Lower lobe of right lung (tissue), 2 donors: ENCODE measurements at places on chromosomes 5 and 9. TPM values are rescaled to one million over a fixed set of nuclear protein-coding genes. Genes with fewer than 3 reads are reported as not detected.

DNA sequence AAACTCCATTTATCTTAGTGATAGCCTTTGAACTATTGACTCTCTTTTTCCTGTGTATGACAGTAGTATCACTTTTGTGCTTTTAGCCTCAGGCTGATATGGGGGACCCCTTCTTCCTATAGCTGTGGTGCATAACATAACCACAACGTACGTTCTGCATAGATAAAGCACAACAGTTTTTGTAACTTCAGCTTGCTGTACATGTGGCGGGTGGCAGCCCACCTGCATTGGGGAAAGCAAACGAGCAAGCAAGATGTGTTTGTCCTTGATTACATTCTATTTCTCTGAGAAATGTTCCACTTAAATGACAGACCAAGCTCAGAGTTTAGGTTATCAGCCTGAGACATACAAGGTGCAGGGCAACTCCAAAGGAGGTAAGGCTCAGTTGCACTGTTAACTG is 309.4 kb downstream of the KDM4C start:
- DNase-seq: no peak

DNA sequence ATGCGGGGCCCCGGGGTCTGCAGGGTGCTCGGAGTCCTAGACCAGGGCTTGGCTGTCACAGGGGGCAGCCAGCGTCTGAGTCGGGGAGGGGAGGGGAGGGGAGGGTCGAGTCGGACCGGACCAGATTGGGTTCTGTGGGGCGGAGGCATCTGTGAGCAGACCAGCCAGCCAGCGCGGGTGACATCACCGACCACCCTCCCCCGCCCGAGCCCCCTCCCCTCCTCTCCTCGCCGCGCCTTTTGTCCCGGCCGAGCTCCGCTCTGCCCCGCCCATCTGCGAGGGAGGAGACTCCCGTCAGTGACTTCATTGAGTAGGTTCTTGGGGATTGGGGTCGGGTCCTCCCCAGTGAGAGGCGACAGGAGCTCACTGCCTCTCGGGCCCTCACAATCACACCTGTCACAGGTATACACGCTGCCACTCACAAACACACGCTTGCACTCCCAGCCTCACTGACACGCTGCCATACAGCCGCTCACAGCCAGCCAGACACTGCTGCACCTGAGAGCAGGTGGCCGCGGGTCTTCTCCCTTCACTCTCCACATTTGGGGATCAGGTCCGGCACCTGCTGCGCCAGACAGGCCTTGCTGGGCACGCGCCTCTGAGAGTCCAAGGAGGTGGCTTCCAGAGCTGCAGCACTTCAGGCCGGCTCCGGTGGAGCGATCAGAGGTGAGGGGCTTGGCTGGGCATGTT is 546 bp downstream of the DNAJB5 start:
- peak; percentile 69 for DNase-seq

DNA sequence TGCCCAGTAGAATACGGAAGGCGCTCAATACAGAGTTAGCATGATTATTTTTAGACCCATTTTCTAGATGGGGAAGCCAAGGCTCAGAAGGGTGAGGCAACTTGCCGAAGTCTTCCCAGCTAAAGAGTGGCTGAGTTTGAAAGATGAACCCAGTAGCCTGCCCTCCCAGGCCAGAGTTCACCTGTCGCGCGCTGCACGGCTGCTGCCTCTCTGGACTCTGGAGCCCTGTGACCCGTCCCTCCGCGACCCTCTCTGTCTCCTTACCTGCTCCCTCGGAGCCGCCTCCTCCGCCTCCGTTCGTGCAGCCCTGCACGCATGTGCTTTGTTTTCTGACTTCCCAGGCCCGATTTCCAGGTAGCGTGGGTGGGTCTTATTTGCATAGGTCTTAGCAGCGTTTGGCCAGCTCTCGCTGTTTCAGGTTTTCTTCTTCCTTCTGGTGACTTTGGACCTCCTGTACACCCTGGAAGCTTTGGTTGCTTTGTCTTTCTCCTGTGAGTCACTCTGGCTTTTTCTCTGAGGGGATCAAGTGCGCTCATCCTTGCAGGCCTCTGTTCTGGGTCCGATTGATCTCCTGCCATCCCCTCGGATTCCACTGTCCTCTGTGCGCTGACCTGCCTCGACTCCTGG is at the start of gene RNF183:
RNF183 (minus strand) TSS at position 585 of the 627 bp plus-strand sequence. CDS start 5,192 bp downstream, outside the sequence.
- no peak for DNase-seq

Gene FAM221B
- total RNA-seq: 0.32 TPM

- no peak for DNase-seq
Measured at GRCh38 chr9:97749928-97750327, 52.8 kb upstream of the XPA start.

DNA sequence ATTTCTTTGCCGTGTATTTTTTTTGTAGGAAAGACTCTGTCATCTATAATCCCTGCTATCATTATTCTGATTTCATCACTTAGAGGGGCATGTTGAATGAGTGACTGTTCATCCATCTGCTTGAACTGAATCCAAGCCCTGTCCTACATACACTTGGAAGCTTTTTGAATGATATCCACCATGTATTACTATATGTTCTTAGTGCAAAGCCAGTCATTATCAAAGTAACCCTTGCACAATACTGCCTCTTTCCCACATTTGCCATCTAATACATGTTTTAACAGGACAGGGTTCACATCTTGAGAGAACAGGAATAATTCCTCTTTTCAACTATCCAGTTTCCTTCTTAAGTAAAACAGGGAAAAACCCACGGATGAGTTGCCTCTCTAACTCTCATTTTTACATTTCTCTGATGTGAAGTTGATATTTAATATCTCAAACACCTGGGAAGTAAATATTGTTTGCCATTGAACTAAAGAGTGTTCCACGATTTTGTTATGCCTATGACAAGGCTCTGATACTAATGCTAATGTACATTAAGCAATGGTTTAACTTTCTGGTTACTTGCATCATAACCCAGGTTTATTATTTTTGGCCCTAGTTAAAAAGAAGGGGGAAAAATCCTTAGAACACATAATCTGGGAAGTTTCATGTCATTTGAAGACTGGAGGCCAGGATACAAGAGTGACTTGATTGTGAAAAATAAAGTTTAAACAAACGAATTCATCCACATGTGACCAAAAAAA is 103.7 kb upstream of the TARS1 start:
- no peak for DNase-seq

Gene ZNF883
- 0.89 TPM for total RNA-seq

Gene COL15A1
- 8.0 TPM for total RNA-seq

Gene FBXL7
- total RNA-seq: 8.0 TPM

Gene PCDHB14
- total RNA-seq: 2.1 TPM

Gene ZFP37
- total RNA-seq: 1.1 TPM

Gene WDR38
- 6.6 TPM for total RNA-seq

DNA sequence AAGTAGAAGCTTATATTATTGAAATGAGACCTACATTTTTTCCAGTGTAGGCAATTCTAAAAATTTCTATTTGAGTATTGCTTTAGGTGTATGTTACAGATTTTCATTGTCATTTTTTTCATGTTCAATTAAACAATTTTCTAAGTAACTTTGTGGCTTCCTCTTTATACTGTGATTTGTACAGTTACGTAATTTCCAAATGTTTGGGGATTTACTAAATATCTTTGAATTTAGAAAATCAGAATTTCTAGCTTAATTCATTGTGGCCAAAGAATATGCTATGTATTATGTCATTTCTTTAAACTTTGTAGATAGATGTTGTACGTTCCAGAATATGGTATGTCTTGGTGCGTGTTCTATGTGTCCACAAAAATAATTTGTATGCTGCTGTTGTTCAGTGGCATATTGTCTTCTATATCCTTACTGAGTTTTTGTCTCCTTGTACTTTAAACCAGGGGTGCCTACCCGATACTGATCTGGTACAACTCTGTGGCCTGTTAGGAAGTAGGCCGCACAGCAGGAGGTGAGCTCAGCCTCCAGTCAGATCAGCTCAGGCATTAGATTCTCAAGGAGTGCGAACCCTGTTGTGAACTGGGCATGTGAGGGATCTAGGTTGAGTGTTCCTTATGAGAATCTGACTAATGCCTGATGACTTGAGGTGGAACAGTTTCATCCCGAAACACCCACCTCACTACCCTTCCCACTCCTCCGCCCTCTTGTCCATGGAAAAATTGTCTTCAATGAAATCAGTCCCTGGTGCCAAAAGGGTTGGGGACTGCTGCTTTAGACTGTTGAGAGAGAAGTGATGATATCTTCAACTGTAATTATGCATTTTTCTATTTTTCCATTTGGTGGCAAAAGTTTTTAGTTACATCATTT is 63.5 kb downstream of the UBE2R2 start:
- no peak for DNase-seq

DNA sequence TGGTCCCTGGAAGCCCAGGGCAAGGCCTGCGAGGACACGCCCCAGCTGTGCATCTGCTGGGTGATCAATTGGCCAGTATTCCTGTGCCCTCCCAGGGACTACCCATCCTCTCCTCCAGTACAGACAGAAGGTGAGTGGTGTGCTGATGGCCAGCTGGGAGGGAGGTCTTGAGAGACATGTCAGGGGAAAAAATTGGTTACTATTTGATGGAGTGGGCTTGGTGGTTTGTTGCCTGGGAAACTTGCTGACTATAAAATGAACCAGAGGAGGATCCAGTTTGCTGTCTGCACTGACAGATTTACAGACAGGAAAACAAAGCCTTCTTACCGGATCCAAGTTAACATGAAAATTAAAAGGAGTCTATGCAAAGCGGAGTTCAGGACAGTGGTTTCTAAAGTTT is 40.3 kb downstream of the MAP1B start:
- no peak for DNase-seq

Gene SLC25A2
- total RNA-seq: 0.71 TPM

DNA sequence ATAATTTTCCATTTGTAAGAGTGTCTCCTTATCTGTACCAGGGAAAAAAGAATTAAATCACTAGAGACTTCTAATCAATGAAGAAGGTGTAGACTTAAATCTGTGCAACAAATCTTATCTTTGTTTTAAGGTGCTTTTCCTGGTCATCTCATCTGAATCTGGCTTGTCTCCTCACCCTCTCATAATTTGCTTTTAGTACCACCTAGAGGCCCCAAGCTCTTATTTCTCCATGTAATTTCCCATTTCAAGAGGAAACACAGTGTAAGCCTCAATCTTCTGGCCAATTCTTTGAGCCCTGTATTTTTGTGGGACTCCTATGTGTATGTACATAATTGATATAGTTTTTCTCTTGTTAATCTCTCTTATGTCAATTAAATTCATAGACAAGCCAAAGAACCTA is 1975.3 kb upstream of the CDH6 start:
- no peak for DNase-seq

Gene TXNDC8
- not detected for total RNA-seq
